Stimulated activated CD4-positive, alpha-beta T cell treated with anti-CD3 and anti-CD28 coated beads, Interleukin-4, amount 100 ng/mL, for 48 hours (primary cell): ENCODE measurements at places on chromosomes 4 and X.

DNA sequence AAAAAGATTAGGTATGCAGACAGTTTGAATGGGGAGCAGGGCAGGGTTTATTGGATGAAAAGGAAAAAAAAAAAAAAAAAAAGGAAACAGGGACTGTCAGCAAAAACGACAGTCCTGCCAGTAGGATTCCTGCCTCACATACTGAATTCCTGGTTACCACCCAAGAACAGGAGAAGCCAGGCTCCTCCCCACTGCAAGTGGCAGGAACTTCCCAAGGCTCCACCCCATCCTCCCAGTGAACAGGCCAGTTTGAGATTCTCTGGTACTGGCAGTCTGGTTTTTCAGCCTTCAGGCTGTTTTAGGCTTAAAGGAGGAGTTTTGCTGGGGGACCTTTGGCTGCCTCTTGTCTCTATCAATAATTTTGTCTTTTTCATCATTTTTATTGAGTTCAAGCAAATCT lies 360.0 kb upstream of the CXorf51A start:
- DNase-seq = no peak

GRCh38 chr4:140004922-140005627 lies 148.9 kb downstream of the MAML3 start:
- no peak for DNase-seq

GRCh38 chrX:41429592-41429991 lies 17.6 kb upstream of the NYX start:
- no peak for DNase-seq

- DNase-seq = no peak
Measured at GRCh38 chr4:149638073-149638472, 177.6 kb downstream of the IQCM start.

- DNase-seq = no peak
Measured at GRCh38 chr4:130722361-130722760, 1626.4 kb downstream of the C4orf33 start.

- DNase-seq = no peak
Measured at GRCh38 chr4:7691982-7692381, 247.7 kb downstream of the AFAP1 start.
